Endothelial cell of umbilical vein (primary cell): ENCODE measurements at places on chromosomes 6 and 20. TPM values are rescaled to one million over a fixed set of nuclear protein-coding genes. Genes with fewer than 3 reads are reported as not detected.

DNA sequence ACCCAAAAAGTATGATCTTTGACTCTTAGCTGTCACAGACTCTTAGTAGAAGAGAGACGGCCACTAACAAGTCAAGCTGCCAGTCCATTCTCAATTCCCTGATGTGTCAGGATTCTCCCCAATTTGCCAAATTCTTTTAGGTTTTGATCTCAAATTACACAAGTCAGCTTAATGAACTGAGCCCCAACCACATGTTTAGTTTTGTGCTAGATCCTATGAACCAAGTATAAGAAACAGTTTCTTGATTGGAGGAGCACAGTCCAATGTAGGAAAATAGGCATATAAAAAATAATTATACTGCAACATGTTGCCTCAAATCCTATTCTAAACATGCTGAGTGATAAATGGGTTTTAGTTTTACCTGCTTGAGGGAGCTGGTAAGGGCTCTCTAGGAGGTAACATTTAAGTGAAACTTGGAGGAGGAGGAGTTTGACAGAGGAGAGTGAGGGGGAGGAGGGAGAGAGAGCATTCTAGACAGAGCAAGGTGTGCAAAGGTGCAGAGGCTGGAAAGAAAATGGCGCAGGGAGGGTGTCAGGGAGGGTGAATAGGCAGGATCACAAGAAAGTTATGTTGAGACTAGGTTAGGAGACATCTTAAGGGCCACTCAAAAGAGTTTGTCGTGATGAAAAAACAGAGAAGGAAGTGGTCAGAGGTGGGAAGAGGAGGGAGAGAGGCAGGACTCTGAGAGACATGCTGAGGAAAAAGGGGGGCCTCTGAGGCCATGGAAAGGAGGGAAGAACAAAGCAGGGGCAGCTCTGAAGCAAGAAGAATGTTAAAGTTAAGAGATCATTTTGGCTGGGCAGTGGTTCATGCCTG, 22.8 kb upstream of the FAM83C start:
- DNase-seq: no peak

- no peak for DNase-seq
Measured at GRCh38 chr6:166809721-166810120, 146.6 kb downstream of the RNASET2 start.

The RIPOR3 gene
- not detected in 2 replicates for total RNA-seq

GRCh38 chr6:124490122-124490521, 472.1 kb upstream of the RNF217 start:
- peak; percentile 76 for DNase-seq

DNA sequence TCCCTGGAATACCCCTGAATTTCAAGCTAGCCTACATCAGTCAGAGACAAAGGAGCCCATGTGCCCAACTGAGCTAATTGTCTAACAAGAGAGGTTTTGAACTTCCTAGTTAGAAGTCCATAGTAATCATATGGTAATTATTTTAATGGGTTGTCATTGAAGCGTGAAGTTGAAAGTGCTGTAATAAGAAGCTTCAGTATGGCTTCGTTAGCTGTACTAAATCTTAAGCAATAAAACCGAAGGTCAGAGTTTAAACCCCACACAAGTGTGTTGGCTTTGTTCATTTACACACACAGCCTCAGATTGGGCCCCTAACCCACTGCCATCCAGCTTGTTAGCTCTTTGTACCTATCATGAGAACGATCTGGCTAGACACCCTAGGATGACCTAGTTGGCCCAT, 195.6 kb upstream of the RIN2 start:
- DNase-seq: no peak

- no peak for DNase-seq
Measured at GRCh38 chr6:135576055-135576454, 78.5 kb upstream of the AHI1 start.

- no peak for DNase-seq
Measured at GRCh38 chr20:60817891-60818290, 434.2 kb upstream of the CDH4 start.

DNA sequence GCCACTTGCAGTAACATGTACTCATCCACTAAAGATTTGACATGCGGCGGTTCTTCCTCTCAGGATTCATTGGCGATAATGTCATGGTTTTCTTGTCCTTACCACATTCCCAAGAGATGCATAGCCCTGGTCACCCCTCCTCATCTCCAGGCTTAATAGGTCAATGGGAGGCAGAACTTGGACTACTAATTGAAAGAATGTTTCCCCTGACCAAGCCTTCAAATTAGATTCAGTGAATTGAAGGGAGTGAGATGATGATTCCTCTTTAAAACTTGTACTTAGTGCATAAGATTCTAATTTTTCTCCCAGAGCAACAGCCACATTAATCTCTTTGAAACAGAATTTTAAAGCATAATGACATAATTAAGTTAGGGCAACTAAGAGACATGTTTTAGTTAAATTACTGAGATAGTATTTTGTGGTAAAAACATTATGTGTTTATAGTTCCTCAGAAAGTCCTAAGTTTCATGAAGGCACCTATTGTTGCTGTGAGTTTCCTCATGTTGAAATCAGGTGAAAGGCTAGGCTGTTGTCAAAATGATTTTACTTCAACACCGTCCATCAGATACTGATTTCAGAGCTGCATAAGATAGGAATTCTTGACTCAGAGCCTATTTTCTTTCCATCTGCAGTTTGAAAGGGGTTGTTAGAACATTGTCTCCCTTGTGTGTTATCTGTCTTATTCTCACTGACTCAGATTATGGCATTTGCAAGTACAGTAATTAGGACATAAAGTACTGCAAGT, 48.5 kb downstream of the STK4 start:
- DNase-seq: no peak

The MUC21 gene
- not detected in 2 replicates for total RNA-seq

GRCh38 chr6:89217299-89217910, at the start of gene GABRR1:
TSS of gene GABRR1 (minus strand) at chr6:89217358. CDS start at chr6:89217322, 36 bp downstream.
- DNase-seq: no peak

The WTAP gene
- total RNA-seq: 75.6 and 81.6 TPM in 2 replicates

The GPR63 gene
- total RNA-seq: 0.09 and 0.13 TPM in 2 replicates

GRCh38 chr6:151870375-151870774, 62.9 kb downstream of the ESR1 start:
- no peak for DNase-seq

The HCRTR2 gene
- total RNA-seq: not detected in 2 replicates

GRCh38 chr6:155635416-155635815, 179.8 kb upstream of the NOX3 start:
- DNase-seq: no peak

The PRICKLE4 gene
- total RNA-seq: 2.2 and 3.3 TPM in 2 replicates

- no peak for DNase-seq
Measured at GRCh38 chr6:24252280-24252679, 105.6 kb downstream of the DCDC2 start.

The THEMIS gene
- not detected in 2 replicates for total RNA-seq

The NFYA gene
- total RNA-seq: 29.0 and 30.9 TPM in 2 replicates

GRCh38 chr6:25883991-25884390, 9.9 kb upstream of the SLC17A3 start:
- no peak for DNase-seq

DNA sequence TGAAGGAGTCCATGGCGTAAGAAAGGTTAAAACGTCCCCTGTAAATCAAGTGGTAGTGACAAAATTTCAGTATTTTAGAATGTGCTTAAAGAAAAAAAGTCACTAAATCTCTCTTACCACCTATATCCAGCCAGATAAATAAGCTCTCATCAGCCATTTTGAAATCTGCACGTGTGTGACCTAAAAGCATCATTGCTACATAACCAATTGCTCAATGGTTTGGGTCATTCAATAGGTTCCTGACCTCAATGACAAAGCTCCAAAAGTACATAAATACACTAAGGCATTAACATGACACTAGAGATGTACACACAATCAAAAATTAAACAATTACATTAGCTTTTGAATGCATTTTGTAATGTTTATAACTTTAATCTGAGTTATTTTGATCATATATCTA, 272.4 kb downstream of the GMDS start:
- no peak for DNase-seq

DNA sequence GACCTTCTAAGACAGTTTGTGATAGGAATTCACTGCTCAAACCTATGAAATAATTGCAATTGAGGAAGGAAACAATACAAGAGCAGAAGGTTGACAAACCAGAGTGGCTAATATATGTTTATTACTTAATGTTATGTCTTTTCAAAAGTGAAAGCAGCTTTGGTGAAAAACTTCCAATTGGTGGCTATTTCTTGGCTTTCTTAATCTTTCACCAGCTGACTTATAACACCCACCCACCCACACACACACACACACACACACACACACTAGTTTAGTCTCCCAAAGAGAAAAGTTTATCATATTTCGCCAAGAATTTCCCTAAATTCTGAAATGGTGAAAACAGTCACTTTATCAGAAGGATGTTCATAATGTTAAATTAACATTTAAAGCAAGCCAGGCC, 583.5 kb downstream of the EYS start:
- no peak for DNase-seq

The BACH2 gene
- 5.6 and 5.9 TPM in 2 replicates for total RNA-seq

The MEI4 gene
- total RNA-seq: not detected in 2 replicates

DNA sequence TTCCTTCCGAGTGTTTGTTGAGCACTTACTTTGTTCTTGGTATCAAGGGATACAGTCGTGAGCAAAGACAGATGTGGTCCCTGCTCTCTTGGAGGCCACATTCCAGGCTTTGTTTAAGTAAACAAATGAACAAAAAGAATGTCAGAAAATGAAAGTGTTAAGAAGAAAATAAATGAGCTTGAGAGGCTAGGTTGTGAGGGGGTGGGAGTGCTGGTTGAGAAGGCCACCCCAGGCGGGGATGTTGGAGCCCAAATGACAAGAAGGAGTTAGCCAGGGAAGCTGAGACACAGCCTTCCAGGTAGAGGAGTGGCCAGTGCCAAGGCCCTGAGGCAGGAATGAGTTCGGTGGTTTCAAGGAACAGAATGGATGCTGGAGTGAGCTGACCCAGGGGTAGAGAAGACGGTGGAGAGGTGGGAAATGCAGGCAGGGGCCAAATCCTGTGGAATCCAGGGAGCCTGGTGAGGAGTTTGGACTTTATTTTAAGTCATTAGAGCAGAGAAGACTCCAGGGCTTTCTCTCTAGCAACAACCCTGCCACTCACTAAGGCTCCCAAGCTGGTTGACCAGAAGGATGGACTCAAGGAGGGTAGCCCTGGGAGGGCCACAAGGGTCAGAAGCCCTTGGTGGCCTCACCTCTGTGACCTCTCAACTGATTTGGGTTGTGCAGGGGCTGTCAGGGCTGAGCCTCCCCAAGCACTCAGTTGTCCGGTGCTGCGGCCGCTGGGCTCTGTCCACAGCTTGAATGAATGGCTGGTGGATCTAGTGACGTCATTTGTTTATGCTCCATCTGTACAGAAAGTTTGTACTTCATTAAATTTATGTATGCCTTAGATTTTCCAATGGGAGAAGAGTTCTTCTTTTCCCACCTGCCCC, 66.0 kb upstream of the STX16 start:
- peak; percentile 11 for DNase-seq

DNA sequence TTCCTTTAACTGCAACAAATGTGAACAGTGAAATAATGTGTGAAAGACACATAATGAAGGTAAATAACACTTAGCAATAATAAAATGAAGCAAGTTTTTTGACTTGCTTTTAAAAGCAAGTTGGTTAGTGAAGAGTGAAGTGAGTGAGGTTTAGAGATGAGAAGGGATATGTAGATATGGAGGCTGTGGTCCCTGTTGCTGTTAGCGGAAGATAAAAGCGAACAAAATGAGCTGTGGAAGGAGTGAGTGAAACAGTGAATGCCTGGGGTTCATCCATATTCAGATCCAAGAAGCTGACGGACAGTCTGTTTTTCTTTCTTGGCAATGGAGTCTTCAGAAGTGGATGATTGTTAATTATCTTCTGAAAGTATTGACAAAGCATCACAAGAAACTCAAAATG, 23.5 kb downstream of the ZBTB9 start:
- no peak for DNase-seq

DNA sequence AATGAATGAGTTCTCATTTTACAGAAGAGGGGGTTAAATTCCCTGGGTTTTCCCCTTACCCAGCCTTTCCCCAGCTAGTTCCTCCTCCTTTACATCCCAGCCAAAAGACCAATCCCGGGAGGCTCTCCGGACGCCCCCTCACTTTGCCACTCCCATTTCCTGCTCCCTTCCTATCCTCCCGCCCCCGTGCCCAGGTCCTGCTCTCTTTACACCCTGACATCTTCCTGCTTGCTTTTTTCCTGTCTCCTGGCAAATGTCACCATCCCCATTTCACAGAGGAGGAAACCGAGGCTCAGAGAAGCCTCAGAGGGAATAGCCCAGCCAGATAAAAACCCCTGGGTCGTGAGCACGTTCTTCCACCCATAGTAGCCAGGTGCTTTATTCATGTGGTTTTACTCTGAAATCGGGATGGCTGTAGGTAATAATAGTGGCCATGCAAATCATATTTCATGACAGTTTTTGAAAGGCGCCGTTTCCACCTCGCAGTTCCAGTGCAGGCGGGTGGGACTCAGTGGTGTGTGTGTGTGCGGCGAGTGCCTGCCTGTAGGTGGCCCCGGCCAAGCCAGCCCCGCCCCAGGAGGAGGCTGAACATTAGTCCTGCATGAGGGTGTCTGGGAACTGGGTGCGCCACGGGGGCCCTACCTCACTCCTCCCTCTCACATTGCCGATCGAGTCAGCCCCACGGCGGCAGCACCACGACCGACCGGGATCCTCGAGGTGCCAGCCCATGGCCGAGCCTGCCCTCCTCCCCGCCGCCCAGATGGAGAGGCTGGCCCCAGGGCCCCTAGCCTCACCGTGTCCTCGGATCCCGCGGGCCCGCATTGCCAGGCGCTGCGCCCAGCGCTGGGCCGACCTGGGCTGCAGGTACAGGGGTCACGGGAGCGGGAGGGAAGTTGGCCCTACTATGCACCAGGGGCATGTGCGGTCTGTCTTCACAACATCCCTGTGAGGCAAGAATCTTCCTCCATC, at the start of gene ARHGAP40:
ARHGAP40 (plus strand) TSS at position 594 of the 969 bp plus-strand sequence.
- DNase-seq: no peak

DNA sequence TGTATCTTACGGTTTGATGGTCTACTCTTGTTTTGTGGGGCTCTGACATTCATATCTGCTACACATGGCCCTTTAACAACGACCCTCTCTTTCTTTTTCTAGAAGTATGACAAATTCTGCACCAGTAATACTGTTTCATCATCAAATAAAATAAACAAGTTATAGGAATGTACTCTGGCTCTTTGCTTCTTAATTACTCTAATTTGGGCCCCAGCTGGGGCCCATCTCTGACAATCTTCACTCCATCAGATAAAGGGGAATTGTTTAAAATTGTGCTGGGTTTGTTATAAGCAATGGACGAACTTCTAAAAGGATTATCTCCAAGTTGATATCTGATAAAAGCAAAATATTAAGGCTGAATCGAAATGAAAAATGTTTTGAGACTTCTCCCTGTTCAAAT, 343.6 kb upstream of the JAG1 start:
- DNase-seq: no peak

- DNase-seq: no peak
Measured at GRCh38 chr6:9647071-9647445, 767.8 kb downstream of the TFAP2A start.

DNA sequence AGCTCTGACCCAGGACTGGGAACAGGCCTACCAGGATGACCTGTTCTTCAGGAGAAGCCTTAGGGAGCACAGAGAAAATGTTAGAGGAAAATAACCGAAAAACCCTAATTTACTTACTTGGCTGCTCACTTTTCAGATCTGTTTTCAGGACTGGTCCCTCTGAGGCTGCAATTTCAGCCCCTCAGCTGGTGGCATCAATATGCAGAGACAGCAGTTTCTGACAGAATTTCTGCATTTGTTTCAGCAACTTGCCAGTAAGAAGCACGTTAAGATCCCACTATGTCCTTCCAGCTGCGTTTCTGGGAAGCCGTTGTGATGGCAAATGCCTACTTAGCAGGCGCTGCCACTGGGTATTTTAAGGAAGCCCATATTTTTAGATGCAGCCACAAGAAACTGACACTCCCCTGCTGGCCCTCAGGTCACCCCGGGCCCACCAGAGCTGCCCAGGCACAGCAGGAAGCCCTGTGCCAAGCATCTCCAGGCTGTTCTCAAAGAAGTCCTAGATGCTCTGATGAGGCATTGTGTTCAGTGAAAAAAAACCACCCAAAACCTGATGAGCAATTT, 7.5 kb downstream of the YTHDF1 start:
- DNase-seq: no peak
